Pulmonary artery endothelial cell (primary cell): ENCODE measurements at places on chromosomes 2 and 18.

- DNase-seq: no peak
These were observed 359.0 kb downstream of the TSN start for GRCh38 chr2:122114421-122114820.

- DNase-seq: no peak
These were observed 743.7 kb upstream of the HS6ST1 start for GRCh38 chr2:129062146-129062912.

DNA sequence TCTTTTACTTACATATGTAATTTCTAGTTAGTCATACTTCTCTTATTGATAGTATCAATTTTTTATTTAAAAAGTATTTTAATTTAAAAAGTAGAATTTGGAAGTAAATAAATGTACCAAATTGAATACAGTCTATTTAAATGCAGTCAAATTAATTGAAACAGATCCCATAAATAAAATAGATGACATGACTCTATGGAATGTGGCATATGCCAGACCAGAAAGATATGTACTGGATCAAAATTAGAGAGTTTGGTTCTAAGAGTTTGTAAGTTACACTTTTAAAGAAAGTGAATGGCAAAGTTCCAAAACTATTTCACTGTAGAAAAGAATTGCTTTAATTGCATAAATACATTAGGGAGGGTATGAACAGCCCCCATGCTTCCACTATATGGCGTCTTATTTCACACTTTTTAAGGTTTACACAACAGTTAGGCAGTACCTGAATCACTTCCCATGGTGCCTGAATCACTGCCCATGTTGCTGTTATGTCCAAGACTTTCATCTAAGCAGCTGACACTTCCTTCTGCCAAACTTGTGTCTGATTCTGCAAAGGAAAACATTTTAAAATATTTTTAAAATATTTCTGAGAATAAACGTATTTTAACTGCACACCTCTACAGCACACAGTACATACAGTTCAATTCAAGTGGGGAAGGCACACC lies 25.2 kb downstream of the IFIH1 start:
- DNase-seq: no peak

- peak; percentile 83 for DNase-seq
These were observed 179.7 kb downstream of the MREG start for GRCh38 chr2:215833531-215834162.

DNA sequence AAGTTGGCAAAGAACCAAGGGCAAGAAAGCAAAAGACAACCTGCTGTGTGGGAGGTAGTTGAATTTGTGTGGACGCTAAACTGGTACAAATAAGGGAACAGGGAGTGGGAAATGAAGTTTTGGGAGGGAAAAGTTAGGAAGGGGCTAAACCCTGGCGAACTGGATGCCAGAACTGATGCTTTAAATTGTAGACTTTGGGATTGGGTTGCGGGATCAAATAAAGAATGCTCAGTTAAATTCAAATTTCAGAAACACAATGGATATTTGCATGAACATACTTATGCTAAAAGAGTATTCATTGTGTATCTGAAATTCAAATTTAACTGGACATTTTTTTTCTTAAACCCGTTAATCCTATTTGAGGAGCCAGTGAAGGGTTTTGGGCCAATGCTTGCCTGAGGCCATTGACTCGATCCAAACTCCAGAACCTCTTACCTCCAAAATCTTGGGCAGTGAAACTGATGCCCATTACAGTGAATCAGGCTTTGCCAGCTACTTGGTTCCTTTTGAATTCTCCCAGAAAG lies 44.2 kb upstream of the YWHAQ start:
- no peak for DNase-seq

GRCh38 chr18:79644006-79644665 lies 35.5 kb upstream of the CTDP1 start:
- no peak for DNase-seq

- DNase-seq: no peak
These were observed 34.5 kb upstream of the TMEM87B start for GRCh38 chr2:112020561-112020960.
